Stimulated activated CD4-positive, alpha-beta T cell treated with anti-CD3 and anti-CD28 coated beads, Interleukin-12 subunit alpha, Interleukin-12 subunit beta, amount 100 ng/mL, for 4 hours (primary cell): ENCODE measurements at places on chromosomes 4 and X.

- DNase-seq: no peak
Observed at GRCh38 chr4:102694791-102695190, 66.0 kb downstream of the MANBA start.

DNA sequence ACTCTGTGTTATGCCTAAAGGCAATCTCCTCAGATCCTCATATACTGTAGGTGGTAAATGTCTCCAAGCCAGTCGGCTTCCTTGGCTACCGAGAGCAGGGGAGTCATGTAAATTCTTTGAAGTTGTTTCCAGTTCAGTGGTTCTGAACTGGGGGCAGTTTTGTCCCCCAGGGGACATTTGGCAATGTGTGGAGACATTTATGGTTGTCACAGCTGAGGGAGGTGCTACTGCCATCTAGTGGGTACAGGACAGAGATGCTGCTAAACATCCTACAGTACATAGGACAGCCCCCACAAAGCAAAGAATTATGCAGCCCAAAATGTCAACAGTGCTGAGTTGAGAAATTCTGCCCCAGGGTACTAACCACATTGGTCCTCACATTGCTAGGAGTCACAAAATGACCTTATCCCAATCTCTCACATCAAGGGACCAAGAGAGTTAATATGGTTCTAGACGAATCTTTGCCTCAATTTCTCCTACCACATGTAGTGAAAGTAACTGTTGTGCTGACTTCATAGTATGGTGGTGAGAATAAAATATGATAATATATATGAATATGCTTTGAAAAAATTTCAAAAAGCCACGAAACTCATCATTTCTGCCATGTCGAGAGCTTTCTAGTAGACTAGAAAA is 104.4 kb upstream of the ARHGAP24 start:
- DNase-seq: no peak

DNA sequence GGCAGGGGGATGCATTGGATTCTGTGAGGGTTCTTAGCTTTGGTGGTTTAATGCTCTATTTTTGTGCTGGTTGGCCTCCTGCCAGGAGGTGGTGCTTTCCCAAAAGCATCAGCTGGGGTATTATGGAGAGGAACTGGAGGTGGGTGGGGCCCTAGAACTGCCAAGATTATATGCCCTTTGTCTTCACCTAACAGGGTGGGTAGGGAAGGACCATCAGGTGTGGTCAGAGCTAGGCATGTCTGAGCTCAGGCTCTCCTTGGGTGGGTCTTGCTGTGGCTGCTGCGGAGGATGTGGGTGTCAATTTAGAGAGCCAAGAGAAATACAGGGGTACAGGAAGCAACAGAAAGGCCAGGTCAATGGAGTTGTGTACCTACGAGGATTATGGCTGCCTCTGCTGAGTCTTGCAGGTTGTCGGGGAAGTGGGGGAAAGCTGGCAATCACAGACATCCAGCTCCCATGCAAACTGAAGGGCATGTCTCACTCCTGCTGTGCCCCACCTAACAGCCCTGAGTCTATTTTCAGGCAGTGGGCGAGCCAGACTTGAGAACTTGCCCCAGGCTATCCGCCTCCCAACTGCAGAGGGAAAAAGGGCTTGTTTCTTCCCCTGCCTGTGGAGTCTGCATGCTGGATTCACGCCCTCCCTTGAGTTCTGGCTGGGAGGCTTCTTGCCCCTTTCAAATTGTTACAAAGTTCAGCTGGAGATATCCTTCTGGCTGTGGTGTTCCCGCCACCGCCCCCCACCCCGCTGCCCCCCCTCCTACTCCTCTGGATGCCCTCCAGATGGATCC is 212.0 kb downstream of the COMMD8 start:
- DNase-seq: no peak

DNA sequence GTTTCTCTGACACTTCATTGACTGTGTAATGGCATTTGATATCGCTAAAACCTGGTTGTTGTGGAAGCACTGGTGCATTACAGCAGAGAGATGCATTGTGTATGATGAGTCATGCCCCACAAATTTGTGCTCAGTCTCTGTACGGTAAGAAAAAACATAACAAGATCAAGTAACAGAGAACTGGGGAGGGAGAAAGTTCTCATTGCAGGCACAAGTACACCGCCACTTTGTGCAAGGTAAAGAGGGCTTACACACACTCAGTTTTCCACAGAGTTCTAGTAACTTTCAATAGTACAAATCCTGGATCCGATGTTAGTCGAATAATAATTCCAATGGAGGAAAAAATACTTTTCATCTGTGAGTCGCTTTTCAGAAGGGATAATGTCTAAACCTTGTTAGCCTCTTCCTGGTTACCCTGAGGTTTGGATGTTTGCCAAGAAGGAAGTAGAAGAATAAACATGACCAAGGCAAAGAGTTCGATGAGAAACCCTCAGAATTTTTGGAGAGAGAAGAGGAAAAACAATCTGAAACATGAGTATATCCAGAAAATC is 512.5 kb upstream of the SLIT2 start:
- DNase-seq: no peak

- no peak for DNase-seq
Observed at GRCh38 chr4:36492041-36492440, 210.6 kb downstream of the DTHD1 start.
